ENCODE measurements at places on chromosomes 2 and 18.

- no peak for DNase-seq
Observed at GRCh38 chr2:161124201-161124600, 36.0 kb upstream of the TANK start.

DNA sequence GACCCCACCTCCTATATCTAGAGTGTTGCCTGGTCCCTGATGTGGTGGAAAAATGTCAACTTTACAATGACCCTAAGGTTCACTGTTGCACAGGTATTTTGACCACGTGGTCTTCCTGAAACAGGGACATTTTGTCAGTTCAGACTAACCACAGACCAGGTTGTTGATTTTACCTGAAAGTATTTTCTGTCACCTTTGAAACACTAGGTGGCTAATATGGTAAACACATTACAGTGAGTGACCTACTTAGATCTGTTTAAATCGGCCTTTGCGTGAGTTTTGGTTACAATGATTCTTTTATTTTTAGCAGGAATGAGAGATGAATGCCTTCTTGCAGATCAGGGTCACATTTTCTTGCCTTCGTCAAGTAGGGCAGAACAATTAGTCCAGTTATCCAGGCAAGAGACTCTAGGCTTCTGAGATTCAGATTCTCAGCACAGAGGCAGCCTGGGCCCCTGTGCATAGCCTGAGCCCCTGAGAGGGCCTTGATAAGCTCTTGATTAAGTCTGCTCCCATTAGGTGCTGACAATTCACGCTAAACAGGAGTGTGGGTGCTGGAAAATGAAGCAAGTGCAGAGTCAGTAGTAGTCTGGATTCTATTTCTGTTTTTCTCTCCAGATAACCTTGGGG lies 226.2 kb downstream of the KCNS3 start:
- DNase-seq = no peak

DNA sequence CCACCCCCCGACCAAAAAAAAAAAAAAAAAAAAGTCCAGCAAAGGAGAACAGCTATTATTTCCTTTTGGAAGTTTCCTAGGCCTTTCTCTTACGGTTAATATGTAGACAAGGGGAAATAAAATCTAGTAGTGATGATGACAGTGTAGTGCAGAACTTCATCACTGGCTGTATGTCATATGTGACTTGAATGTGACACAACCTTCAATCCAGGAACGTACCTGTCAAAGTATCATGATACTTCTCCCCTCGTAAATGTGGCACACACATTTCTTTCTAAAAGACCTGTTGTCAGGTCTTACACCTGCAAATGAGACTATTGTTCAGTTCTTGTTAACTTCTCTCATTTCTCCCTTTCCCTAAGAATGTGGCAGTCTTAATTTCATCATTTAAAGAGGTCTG lies 173.5 kb downstream of the PRPF40A start:
- DNase-seq = no peak

DNA sequence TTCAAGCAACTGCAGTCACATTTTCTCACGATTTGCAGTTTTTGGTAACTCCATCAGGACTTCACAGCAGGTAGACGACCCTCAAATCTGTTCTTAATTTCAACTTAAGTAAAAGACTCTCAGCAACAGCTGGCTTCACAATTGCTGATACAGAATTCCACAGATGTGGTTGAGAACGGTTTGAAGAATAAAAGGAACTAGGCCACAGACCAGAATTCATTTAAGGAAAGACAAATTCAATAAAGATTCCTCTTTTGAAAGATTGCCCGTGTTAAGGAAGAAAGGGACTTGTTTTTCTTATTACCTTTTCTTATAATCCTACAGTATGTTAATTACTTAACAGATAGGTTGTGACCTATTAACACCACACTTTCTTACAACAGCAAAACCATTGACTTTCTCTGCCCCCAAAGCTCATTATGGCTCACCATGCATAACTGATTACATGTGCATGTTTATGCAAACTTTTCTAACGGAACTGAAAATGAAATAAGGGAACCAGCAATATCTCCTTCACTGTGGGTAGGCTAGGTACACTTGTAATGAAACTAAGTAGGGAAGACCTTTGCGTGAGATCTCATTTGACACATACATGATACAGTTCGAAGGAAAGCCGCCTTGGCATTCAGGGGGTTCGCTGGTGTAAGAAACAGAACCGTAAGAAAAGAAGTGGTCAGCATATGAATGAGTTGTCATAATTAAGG lies 4.7 kb upstream of the ZNF516 start:
- no peak for DNase-seq

GRCh38 chr2:164782323-164782722 lies 59.3 kb downstream of the COBLL1 start:
- DNase-seq = no peak

- DNase-seq = no peak
Observed at GRCh38 chr2:217555081-217555876, 447.5 kb downstream of the TNS1 start.

DNA sequence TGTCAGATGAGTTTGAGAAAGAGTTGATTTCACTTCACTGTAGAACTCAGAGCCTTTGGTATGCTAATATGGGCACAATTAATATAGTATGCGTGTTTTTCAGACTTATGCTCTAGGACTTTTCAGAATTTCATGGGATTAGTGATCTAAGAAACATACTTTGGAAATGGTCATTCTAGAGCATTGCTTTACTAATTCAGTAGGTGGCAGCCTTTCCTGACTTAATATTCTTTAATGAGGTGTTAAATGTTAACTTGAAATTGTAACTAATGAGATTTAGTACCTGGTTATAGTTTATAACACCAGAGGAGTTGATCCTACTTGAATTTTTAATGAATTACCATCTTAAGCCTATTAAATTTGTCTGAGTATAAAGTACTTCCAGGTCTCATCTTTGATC lies 28.4 kb downstream of the ACTR2 start:
- DNase-seq = no peak

- no peak for DNase-seq
Observed at GRCh38 chr18:76462326-76462694, 32.7 kb downstream of the ZNF516 start.

DNA sequence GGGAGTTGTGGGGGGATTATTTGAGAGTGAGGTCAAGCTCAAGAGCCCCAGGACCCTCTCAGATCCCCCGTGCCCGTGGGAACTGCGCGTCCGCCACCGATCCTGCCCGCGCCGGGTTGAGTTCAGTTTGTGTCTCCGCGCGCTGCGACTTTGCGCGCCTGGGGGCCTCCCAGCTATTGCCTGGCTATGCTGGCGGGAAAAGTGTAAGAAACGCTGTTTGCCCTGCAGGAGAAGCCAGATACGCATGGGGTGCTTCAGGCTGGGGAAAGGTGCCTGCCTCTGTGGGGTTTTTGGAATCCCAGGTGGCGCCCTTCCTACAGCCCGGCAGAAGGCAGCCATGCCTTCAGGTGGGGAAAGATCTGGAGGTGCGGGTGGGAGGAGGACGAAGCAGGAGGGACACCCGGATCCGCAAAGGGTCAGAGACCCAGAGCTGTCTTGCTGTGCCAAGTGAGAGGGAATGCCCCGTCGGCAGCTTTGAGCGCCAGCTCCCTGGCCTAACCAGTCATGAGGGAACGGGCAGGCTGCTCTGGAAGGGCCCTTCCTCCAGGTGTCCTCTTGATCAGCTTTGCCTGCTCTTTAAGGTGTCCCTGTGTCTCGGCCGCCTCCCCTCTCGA lies 22.5 kb downstream of the TEX44 start:
- no peak for DNase-seq

GRCh38 chr2:6449343-6449742 lies 416.4 kb downstream of the CMPK2 start:
- no peak for DNase-seq

DNA sequence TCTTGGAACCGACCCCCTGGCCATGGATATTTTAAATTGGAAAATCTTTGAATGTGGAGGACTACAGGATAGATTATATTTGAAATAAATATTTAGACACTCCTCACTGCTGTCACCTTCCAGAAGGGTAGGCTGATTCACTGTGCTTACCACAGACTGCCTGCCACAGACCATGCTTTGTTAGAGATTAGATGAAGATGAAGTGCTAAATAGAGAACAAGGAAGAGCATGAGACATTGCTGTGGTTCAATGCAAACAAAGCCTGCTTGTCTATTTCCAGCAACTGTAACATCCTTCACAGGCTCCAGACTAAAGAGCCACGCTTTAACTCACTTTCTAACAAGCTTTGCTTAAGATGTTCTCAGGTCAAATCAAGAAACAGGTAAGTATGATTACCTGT lies 81.0 kb upstream of the TMEM17 start:
- no peak for DNase-seq

DNA sequence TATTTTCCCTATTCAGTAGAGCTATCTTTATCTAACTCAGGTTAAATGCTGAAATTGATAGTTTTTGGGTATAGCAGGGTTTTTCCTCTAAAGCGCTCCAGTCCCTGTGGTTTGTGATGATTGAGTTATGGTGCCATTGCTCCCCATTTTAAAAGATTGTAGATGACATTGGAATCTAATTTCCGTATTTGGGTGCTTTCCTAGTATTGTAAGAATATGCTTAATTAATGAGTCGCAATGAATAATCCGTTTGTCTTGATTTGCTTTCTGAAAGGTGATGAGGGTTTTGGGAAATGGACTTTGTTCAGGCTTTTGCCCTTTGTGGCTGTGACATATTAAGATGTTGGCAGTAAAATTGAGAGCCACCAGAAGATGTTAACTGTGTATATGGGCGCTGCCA lies 3.9 kb downstream of the RPS7 start:
- DNase-seq = no peak

All from NCI-H460 (cell line).